H9 (cell line): ENCODE measurements at places on chromosomes 12 and 14. TPM values are rescaled to one million over a fixed set of nuclear protein-coding genes. Genes with fewer than 3 reads are reported as not detected.

DNA sequence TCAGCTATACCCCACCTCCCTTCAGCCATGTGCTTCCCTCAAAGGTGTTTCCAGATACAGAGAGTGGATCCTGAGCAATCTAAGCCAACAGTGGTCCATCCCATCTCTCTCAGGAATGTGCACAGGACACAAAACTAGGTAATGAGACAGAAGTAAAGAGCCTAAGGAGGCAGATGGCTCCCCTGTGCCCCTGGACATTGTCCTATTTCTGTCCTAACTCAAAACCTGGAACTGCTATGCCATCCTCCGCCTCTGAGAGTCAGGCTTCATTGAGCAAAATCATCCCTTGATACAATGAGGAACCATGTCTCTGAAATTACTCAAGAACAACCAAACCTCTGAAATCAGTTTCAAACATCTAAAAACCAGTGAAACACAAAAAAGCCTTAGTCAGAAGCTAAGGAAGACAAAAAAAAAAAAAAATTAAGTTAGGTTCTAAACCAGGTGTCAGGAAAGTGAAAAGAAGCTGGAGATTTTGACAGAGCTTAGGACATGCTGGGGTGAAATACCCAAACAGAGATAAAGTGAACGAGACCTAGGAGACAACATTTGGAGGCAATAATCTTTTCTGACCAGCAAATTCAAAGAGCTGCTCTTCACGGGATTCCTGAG is 200.3 kb upstream of the PLEKHG7 start:
- H3K27me3 ChIP-seq = no peaks in the 10 kb centered on the region
- no peaks in the 10 kb centered on the region for H3K36me3 ChIP-seq
- H3K4me1 ChIP-seq = no peaks in the 10 kb centered on the region
- no peak overlapping the region for H3K27ac ChIP-seq
- no peak overlapping the region for H3K4me3 ChIP-seq

GRCh38 chr14:74089251-74090020 is 4.7 kb downstream of the LIN52 start:
- H3K36me3 ChIP-seq = peaks cover 3% of the 10 kb centered on the region; the same call in 2 of the 3 replicates
- H3K4me3 ChIP-seq = no peak overlapping the region
- no peak overlapping the region for H3K27ac ChIP-seq

The RERG gene
- total RNA-seq = 0.18 TPM in 1 of 2 replicates, not detected in the other

The SYNDIG1L gene
- total RNA-seq = 0.22 and 0.33 TPM in 2 replicates

The KRT82 gene
- not detected in 2 replicates for total RNA-seq

GRCh38 chr12:55060470-55060869 is 40.7 kb downstream of the NEUROD4 start:
- no peaks in the 10 kb centered on the region for H3K36me3 ChIP-seq
- H3K4me1 ChIP-seq = peaks cover 7% of the 10 kb centered on the region; the same call in 1 of the 2 replicates
- H3K27ac ChIP-seq = no peak overlapping the region
- H3K27me3 ChIP-seq = no peaks in the 10 kb centered on the region
- DNase-seq = peak; percentile 38
- no peak overlapping the region for H3K4me3 ChIP-seq

DNA sequence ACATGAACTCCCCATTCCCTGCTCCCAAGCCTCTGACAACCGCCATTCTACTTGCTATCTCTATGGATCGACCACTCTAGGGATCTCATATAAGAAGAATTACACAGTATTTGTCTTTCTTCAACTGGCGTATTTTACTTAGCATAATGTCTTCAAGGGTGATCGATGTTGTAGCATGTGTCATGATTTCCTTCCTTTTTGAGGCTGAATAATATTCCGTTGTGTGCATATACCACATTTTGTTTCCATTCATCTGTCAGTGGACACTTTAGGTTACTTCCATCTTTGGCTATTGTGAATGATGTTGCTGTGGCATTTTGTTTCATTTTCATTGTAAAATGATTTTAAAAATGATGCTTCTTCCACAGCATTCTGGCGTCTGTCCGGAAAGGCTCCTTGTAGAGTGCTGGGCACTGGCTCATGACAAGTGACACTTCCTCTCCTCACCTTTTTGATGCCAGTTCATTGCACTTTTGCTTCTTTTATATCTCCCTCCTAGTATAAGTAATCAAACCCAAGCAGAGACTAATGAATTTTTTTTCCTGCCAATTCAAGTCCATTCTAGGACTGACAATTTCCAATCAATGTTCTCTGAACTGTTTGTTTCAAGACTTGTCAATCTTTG is 39.3 kb downstream of the SCN8A start:
- H3K4me1 ChIP-seq = peaks cover 8% of the 10 kb centered on the region; the same call in 1 of the 2 replicates
- H3K27me3 ChIP-seq = no peaks in the 10 kb centered on the region
- no peak overlapping the region for H3K27ac ChIP-seq

GRCh38 chr14:77264466-77265186 is 6.4 kb downstream of the NGB start:
- no peak overlapping the region for H3K27ac ChIP-seq
- no peak overlapping the region for H3K4me3 ChIP-seq
- no peaks in the 10 kb centered on the region for H3K36me3 ChIP-seq
- H3K27me3 ChIP-seq = no peaks in the 10 kb centered on the region; the same call in 1 of the 2 replicates
- H3K4me1 ChIP-seq = no peaks in the 10 kb centered on the region

DNA sequence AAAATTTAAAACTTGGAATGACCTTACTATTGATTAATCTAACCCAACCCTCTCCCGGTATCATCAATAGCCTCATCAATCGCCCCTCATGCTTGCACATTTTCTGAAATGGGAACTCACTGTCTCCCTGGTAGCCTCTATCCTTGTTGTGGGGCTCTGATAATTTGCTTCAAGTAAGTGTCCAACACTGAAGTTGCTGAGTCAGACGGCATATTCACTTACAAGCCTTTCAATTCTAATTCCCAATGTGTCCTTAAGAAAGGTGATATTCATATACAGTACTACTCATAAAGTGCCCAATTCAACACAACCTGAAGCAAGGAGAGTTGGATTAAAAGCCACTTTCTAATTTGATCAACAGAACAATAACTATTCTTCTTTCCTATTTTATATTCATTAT is 1146.1 kb upstream of the TMEM132C start:
- no peak overlapping the region for H3K4me3 ChIP-seq
- no peaks in the 10 kb centered on the region for H3K27me3 ChIP-seq
- H3K27ac ChIP-seq = no peak overlapping the region
- no peaks in the 10 kb centered on the region for H3K4me1 ChIP-seq
- peaks cover 5% of the 10 kb centered on the region; the same call in 1 of the 2 replicates for H3K36me3 ChIP-seq

The MUCL1 gene
- total RNA-seq = not detected in 2 replicates

The VRTN gene
- 104 and 105 TPM in 2 replicates for total RNA-seq

GRCh38 chr12:4281173-4281654 is 7.7 kb downstream of the CCND2 start:
- no peaks in the 10 kb centered on the region for H3K27me3 ChIP-seq
- DNase-seq = no peak

DNA sequence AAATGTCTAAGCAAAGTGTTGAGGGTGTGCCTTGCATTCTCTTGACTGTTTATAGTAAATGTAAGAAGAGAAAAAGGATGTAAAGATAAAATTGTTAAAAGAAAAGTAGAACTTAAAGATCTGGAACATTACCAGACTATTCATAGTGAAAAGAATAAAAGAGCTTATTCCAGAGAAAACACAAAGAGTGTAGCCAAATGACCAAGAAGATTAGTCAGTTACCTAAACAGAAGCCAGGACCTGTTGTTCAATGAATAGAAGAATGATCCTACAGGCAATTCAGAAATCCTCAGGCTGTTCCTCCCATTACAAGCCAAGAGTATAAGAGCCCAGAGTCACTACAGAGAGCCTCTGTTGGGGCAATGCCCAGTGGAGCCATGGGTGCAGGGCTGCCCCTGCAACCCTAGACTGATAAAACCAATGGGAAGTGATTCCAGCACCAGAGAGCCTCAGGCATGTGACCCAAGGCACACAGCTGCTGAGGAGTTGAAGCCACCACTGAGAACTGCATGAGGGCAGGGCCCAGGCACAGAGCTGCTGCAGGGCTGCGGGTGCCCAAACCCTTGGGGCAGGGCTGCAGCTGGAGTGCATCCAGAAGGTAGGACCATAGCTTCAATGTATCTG is 91.1 kb upstream of the SLC38A4 start:
- no peaks in the 10 kb centered on the region for H3K36me3 ChIP-seq
- no peak for DNase-seq
- H3K4me3 ChIP-seq = no peak overlapping the region
- H3K27me3 ChIP-seq = no peaks in the 10 kb centered on the region
- H3K4me1 ChIP-seq = no peaks in the 10 kb centered on the region

GRCh38 chr12:14950982-14951746 is 10.2 kb downstream of the ARHGDIB start:
- no peaks in the 10 kb centered on the region for H3K36me3 ChIP-seq
- no peak overlapping the region for H3K27ac ChIP-seq
- peaks cover 7% of the 10 kb centered on the region; the same call in 1 of the 2 replicates for H3K4me1 ChIP-seq
- no peak overlapping the region for H3K4me3 ChIP-seq

DNA sequence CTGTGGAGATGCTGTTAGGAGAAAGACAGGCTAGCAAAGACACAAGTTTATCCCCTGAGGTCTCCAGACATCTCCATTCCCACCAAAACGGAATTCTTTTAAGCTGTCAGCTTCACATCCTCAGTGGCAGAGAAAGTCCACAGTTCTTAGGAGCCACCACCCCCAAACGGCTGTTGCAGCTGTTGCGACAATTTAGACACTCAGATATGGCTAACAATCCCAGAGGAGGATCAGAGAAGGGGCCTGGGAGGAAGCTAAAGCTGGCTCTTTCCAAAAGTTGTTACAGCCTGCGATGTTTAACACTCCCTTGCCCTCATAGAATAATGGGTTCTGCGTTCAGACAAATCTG is 1.9 kb upstream of the ATP5MC2 start:
- peaks cover 22% of the 10 kb centered on the region for H3K36me3 ChIP-seq
- H3K27ac ChIP-seq = peak overlapping the region; percentile 12
- no peak for DNase-seq
- H3K27me3 ChIP-seq = no peaks in the 10 kb centered on the region
- H3K4me1 ChIP-seq = peaks cover 7% of the 10 kb centered on the region

GRCh38 chr14:73369428-73369827 is 88.9 kb downstream of the NUMB start:
- H3K27me3 ChIP-seq = no peaks in the 10 kb centered on the region
- DNase-seq = no peak
- H3K4me1 ChIP-seq = no peaks in the 10 kb centered on the region; the same call in 1 of the 2 replicates
- peaks cover 3% of the 10 kb centered on the region for H3K36me3 ChIP-seq

GRCh38 chr14:102986810-102987579 is 64.5 kb downstream of the AMN start:
- H3K4me3 ChIP-seq = no peak overlapping the region
- H3K36me3 ChIP-seq = peaks cover 88% of the 10 kb centered on the region
- no peaks in the 10 kb centered on the region for H3K4me1 ChIP-seq

The RAPGEF3 gene
- 5.6 and 7.4 TPM in 2 replicates for total RNA-seq

DNA sequence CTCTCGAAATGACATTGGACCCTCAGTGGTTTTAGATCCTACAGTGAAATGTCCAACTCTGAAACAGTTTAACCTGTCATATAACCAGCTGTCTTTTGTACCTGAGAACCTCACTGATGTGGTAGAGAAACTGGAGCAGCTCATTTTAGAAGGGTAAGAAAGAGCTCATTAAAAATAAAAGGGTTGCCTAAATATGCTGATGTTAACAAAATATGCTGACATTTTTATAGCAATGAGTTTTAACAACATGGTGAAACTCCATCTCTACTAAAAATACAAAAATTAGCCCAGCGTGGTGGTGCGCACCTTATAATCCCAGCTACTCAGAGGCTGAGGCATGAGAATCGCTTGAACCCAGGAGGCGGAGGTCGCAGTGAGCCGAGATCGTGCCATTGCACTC is 73.5 kb downstream of the LRRK2 start:
- no peak overlapping the region for H3K4me3 ChIP-seq
- no peak overlapping the region for H3K27ac ChIP-seq
- no peaks in the 10 kb centered on the region for H3K4me1 ChIP-seq
- no peaks in the 10 kb centered on the region for H3K36me3 ChIP-seq
- DNase-seq = no peak

DNA sequence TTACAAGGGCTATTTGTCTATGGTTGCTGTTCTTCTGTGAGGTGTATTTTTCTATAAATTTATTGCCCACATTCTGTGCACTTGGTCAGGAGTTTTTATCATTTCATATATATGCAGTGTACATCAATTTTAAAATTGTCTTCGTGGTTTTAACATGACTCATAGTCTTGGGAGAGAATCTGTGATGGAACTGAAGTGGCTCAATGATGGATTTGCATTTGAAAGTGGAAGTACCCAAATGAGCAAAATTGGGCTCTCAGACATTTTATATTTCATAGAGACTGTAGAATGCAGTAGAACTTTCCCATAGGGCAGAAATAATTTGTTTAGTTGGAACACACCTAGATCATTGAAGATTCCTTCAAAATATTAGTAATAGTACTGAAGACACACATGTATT is 1.9 kb upstream of the SCFD1 start:
- no peak for DNase-seq
- 0 out of 2 replicates have a peak, but pooled peaks cover 3% of the 10 kb centered on the region for H3K4me1 ChIP-seq
- no peak overlapping the region for H3K4me3 ChIP-seq
- no peaks in the 10 kb centered on the region for H3K27me3 ChIP-seq

DNA sequence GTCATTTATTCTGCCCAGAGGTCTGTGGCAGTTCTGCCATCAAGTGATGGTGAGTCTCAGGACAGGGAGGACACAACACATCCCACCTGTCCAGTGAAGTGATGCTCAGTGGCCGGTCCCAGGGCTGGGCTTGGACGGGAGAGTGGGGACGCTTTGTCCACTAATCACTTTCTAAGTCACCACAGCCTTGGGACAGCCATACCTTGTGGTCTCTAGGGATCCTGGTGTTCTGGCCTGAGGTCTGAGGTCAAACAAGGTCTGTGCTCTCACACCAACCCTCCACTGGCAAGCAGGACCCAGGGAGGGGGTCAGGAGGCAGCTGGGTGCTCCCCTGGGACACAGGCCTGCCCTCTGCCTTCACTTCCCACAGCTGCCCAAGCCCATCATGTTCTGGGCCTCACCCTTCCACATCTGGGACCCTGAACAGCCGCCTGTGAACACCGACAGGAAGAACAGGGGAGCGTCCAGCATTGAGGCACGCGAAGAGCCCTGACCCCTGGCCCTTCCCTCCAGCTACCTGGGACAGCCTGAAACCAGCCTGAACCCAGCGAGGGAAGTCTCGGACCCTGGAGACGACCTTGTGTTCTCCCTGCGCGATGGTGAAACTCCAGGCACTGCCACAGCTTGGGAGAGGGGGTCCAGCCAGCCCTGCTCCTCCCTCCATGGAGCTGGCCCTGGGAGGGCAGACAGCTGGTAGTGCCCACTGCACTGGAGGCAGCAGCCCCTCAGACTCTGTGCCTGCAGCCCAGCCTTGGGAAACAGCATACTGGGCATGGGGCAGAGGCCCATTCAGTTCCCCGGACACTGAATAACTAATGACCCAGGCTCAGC is 19.7 kb upstream of the GPR132 start:
- no peak overlapping the region for H3K4me3 ChIP-seq
- H3K27me3 ChIP-seq = peaks cover 9% of the 10 kb centered on the region; the same call in 1 of the 2 replicates
- no peaks in the 10 kb centered on the region for H3K4me1 ChIP-seq

The EFS gene
- 31.9 and 32.1 TPM in 2 replicates for total RNA-seq

The C12orf60 gene
- total RNA-seq = 1.6 and 1.9 TPM in 2 replicates

The CLEC4D gene
- 0.42 and 0.48 TPM in 2 replicates for total RNA-seq

DNA sequence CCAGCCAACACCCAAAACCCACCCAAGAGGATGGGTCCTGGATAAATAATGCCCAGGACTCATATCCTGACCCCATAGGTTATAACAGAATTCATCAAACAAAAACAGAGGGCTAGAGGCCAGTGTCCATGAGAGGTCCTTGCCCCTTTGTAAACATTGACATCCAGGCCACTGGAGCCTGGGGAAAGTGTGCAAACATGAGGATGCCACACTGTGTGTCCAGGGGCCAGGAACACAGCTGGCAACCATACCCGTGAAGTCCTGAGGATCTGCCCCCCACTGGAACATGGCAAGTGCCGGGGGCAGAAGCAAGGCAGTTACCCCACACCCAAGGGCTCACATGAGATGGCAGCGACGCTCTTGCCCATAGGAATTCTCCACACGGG is 4.2 kb upstream of the KMT2D start:
- no peaks in the 10 kb centered on the region for H3K36me3 ChIP-seq
- no peak overlapping the region for H3K4me3 ChIP-seq
- DNase-seq = no peak

GRCh38 chr14:67393689-67394088 is 18.3 kb downstream of the PLEK2 start:
- DNase-seq = no peak
- H3K27ac ChIP-seq = no peak overlapping the region
- no peaks in the 10 kb centered on the region; the same call in 1 of the 2 replicates for H3K4me1 ChIP-seq
- H3K4me3 ChIP-seq = no peak overlapping the region
- H3K36me3 ChIP-seq = no peaks in the 10 kb centered on the region
